OCI-LY7 (cell line): ENCODE measurements at places on chromosomes 11 and 22. TPM values are rescaled to one million over a fixed set of nuclear protein-coding genes. Genes with fewer than 3 reads are reported as not detected.

GRCh38 chr11:132623511-132623910 lies 908.8 kb downstream of the OPCML start:
- no peak for DNase-seq

DNA sequence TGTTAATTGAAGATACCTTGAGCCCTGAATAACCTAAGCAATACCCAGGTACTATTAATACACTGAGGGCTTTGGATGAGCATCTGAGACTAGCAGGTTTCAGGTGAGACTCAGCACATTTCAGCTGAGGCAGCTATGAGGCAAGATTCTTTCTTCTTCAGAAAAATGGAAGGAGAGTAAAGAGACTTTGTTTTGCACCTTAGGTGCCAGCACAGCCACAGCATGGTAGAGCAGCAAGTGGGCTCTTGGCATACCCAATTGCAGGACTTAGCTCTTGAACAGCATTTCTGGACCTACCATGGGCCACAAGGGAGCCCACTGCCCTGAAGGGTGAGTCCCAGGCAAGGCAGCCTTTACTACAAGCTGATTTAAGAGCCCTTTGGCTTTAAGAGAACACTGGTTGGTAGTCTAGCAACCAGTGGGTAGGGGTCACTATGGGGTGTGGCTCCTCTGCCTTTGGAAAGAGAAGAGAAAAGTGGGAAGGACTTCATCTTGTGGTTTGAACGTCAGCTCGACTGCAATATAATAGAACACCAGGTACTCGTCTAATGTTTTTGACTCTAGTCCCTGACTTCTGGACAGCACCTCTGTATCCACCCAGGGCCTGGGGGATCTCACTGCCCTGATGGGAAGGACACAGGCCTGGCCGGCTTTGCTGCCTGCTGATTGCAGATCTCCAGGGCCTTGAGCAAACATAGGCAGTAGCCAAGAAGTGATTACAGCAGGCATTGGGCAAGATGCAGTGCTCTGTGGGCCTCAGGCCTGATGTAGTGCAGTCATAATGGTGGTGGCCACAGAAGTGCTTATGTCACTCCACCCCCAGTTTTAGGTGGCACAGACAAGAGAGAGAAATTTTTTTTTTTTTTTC lies 73.3 kb downstream of the GLYATL1 start:
- no peak for DNase-seq

DNA sequence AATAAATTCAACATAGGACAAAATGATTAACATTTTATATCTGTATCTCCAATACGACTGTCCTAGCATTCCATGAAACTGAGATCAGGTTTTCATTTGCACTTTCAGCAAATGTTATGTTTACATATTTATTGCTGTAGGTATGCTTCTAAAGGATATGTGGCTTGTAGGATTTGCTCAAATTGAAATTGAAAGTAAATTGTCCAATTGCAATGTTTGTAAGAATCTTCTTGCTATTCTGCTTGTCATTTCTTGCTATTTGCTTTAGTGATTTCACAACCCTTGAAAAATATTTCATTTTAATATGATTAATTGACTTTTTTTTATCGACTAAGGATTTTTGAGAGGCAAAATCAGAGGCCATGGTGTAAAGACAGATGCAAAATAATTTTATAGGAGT lies 904.2 kb upstream of the RAG2 start:
- DNase-seq = no peak

NOX4 gene
- total RNA-seq = not detected in 2 replicates

EXPH5 gene
- total RNA-seq = not detected in 2 replicates

GRCh38 chr11:65404638-65405339 lies 17.8 kb upstream of the NEAT1 start:
- no peak for DNase-seq

- DNase-seq = peak; percentile 36
Measured at GRCh38 chr11:69598147-69598546, 42.8 kb upstream of the CCND1 start.

DNA sequence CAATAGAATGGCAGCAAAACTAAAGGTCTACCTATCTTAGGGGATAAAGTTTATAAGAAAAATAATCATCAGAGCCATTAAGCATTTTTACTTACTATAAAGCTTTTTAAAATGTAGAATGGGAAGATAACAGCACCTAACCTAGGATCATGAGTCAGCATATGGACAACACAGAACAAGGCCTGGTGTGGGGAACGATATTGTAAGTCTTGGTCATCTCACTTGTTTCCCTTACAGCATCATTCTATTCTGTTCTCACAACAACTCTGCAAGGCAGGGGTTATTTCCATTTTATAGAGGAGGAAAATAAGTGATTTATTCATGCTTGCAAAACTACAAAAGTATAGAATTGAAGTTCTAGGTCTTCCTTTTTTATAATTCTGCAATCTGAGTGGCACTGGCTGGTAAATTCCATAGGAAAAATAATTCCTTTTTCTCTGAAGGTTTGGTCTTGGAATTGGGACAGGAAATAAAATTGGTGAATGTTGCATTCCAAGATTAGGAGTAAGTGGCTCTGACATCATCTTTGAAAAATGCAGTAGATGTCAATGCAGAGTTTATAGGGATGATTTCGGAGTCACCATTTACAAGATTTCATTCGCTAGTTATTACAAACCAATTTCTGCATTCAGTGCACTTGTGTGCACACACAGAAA lies 423.0 kb downstream of the DYNC2H1 start:
- DNase-seq = no peak
